ENCODE measurements at places on chromosomes 3 and 15. TPM values are rescaled to one million over a fixed set of nuclear protein-coding genes. Genes with fewer than 3 reads are reported as not detected.

TMEM158 gene
- 1.9 TPM for total RNA-seq

TGM4 gene
- 2.5 TPM for total RNA-seq

CSPG5 gene
- total RNA-seq = 0.71 TPM

DNA sequence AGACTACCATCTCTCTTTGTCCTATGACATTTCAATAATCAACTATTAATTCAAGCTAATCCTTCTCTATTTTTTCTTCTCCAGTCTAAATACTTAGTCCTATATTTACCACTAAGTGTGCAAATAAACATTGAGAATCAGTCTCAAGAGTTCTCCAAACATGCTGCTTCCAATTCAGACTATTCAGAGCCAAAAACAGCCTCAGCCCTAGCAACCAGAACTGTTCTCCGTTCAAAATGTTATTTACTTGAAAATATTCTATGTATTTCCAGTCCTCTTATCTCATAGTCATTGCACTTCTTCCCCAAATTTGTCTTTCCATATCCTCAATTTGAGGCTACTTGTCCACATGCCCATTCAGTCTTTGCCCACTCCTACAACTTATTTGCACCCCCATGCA is 805.5 kb downstream of the IGSF11 start:
- H3K27me3 ChIP-seq = no peaks in the 10 kb centered on the region
- DNase-seq = no peak
- H3K4me1 ChIP-seq = no peaks in the 10 kb centered on the region
- H3K36me3 ChIP-seq = no peaks in the 10 kb centered on the region
- H3K4me3 ChIP-seq = no peak overlapping the region

DNA sequence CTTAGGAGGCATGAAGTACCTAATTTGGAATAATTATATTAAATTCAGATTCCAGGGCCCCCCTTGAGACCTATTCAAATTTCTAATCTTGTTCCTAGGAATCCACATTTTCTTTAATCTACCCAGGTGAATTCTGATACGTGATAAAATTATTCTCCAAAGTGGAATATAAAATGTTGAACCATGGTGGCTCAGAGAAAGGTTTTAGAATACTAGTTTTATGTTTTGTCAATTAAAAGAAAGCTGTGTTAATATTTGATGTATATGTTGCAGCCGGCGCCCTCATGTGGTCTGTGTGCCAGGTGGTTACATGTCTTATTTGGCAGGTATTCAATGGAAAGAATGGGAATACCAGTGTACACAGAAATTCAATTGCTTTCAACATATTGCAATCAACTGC is 321.8 kb downstream of the FEZF2 start:
- no peaks in the 10 kb centered on the region for H3K36me3 ChIP-seq
- H3K4me3 ChIP-seq = no peak overlapping the region
- H3K27ac ChIP-seq = no peak overlapping the region
- H3K4me1 ChIP-seq = peaks cover under 1% of the 10 kb centered on the region
- H3K27me3 ChIP-seq = no peaks in the 10 kb centered on the region
- DNase-seq = peak; percentile 65

Data from MCF 10A (cell line).